Stimulated activated CD8-positive, alpha-beta memory T cell treated with anti-CD3 and anti-CD28 coated beads, Interleukin-2, amount 100 ng/mL, for 1 hour (primary cell): ENCODE measurements at places on chromosomes 5 and 9.

GRCh38 chr9:81665322-81665871 is 23.9 kb downstream of the TLE1 start:
- no peak for DNase-seq

GRCh38 chr9:13684656-13685055 is 405.2 kb upstream of the MPDZ start:
- DNase-seq = no peak

DNA sequence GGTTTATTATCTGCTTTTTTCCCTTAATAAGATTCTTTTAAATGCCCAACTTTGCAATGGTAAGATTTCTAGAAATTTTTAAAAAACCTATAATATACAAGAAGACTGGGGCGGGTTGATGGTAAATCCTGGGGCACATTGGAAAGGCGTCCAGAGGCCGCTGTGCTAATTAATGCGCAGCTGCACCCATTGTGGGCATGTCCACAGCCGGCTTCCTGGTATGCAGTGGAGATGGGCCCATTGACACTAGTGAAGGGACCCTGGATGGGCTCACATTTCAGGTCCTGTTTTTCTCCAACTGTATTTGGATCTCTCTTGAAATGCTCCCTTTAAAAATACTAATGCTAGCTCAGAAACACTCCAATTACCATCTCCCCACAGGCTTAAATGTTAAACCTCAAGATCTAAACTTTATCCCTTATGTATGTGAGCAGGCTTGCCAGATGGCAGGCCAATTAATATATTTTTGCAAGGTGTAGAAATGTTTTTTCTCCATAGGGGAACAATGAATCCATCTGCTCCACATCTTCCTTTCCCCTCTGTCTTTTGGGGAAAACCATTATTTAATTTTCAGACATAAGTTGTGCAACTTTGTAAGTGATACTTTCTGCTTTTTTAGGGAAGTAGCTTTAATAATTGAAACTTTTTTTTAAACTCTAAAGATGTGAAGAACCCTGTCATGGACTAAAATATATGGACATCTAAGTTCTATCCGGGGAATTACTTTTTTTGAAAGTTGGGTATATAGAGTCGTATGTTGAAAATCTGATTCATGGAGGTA is 177.3 kb downstream of the CD180 start:
- DNase-seq = no peak

DNA sequence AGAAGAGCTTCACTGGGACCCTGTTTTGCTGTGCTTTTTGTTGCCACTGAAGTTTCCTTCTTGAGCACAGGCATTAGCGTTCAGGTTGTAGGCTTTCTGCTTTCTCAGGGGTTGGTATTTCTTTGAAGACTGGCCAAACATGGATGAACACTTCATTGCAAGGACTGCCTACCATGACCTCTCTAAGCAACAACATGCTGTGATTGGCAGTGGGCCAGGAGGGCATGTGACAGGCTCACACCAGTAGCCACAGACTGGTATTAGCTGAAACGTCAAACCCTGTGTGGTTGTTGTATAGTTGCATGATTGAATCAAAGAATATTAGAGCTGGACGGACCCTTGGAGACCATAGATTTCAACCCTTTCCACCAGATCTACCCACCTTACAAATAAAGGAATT is 20.0 kb upstream of the MLANA start:
- DNase-seq = no peak

DNA sequence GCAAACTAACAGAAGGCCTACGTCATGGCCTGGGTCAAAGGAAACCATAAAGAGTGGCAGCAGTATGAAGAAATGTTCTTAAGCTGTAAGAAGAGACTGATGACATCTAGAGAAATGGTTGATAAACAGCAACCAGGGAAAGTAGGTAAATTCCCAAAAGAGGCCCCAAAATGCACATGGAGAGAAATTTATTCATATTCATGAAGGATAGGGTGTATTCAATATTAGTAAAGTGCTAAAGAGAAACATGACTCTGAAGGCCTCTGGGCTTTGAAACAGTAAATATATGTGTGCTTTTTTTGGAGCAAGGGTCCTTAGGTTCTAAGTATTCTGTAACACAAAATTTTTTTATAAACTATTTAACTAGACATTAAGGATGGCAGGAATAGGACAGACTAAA is 149.7 kb upstream of the GRIA1 start:
- no peak for DNase-seq

- no peak for DNase-seq
Observed at GRCh38 chr5:58378613-58379390, 81.1 kb downstream of the PLK2 start.

DNA sequence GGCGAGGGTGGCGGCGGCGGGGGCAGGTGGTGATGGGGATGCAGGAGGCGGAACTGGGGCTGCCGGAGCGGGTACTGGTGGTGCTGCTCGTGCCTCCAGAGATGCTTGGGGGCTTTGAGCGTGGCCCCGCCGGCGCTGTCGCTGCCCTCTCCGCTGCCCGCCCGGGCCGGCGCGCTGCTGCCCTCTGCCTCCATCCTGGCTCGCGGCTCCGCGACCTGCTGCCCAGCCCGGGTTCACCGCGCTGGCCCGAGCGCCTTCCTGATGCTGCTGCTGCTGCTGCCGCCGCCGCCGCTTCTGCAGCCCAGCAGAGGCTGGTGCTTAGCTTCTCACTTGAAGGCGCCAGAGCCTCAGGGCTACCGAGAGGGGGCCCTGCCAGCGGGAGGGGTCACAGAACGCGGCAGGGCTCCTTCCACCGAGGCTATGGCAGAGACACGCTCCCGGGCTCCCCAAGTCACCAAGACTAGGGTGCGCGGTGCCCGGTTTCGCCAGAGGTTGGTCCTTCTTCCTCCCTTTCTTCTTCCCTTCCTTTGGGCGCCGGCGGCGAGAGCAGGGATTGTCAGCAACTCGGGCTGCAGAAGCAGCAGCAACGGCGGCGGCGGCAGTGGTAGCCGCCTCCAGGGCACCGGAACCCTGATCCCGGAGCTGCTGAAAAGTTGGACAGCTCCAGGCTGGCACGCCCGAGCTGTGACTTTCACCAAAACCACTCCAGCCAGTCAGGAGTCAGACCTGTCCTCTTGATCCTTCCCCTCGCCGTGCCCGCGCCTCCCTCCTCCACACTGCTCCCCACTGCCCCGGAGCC is at the start of gene PDE4D:
Gene PDE4D (minus strand): TSS at position 298 of the 799 bp plus-strand sequence.
- no peak for DNase-seq

DNA sequence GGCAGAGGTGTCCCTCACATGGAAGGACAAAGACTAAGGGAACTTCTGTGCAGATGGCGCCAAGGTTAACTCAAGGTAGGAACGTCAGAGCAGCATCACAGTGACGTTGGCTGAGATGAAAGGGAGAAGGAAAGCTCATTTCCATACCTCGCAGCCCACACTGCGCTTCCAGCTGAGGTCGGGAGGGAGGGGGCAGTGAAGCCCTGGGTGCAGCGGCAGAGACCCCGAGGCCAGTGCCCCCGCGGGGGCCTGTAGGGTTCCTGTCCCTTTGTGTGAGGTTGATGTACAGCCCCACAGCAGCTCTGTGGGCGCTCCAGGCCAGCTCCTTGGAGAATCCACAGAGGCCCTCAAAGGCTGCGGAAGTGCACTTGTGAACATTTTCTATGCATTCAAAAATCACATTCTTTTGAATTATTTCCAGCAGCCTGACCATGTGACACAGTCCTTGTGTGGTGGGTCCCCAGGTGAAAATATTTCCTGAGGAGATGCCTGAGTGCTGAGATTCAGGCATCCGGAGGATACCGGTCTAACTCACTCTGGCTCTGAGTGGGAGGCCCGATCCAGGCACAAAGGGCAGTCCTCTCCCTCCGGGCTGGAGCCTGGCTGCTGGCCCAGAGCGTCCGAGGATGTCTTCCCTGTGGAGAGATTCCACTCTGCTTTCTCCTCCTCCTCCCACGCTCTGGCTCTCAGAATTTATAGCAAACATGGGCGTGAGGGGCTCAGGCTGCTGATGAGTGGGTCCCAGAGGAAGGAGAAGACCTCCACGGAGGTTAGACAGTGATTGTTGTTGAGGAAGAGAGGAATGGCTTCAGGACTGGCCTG is 150.7 kb downstream of the ICE1 start:
- DNase-seq = no peak

DNA sequence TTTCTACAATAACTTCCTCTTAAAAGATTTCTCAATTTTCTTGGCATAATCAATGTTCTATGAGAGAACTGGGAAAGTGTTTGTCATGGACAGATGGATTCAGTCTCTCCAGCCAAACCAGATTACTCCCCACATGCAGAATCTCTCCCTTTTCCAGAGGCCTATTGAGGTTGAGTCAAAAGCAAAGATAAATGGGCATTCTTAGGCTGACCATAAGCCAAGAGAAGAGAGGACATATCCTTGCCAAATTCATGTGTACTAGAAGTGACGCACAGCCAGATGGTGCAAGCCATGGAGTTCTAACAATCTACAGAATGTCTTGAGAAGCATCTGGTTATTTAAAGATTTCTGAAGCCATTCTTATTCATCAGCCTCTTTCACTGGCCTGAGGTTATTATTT is 2115.0 kb downstream of the MAT2B start:
- DNase-seq = no peak

- no peak for DNase-seq
Observed at GRCh38 chr9:15332939-15333338, 25.9 kb upstream of the TTC39B start.

- no peak for DNase-seq
Observed at GRCh38 chr5:67221487-67222242, 25.1 kb upstream of the CD180 start.

DNA sequence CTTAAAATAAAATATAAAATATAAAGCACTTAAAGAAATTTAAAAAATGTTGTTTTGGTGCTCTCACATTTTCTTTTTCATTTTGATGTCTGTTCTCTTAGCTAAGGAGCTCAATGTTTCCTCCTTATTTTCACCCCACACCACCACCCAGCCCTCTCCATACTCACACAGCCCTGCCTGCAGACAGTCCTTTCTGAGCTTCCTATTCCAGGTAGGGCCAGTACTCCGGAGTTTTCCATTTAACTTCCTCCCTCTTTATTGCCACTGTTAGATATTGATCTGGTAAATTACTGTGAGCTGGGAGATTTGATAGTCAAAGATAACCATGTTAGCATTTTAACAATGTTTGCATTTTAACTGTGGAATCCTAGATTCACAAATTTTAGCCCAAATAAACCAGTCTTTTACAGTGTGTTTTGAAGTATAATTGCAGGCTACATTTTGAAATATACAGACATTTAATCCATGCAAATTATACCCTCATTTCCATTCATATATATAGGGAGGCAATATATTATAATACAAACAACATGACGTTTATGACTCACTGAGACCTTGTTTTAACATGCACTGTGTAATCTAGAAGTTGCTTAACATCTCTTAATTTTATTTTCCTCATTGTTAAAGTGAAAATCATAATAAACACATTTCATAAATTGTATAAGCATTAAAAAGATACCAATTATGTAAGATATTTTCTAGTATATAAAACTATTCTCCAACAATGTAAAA is 927.1 kb downstream of the NR2F1-AS1 start:
- no peak for DNase-seq

GRCh38 chr5:123035918-123036390 is 571 bp downstream of the PPIC start:
- DNase-seq = no peak

GRCh38 chr5:159128070-159128541 is 28.4 kb upstream of the EBF1 start:
- no peak for DNase-seq

DNA sequence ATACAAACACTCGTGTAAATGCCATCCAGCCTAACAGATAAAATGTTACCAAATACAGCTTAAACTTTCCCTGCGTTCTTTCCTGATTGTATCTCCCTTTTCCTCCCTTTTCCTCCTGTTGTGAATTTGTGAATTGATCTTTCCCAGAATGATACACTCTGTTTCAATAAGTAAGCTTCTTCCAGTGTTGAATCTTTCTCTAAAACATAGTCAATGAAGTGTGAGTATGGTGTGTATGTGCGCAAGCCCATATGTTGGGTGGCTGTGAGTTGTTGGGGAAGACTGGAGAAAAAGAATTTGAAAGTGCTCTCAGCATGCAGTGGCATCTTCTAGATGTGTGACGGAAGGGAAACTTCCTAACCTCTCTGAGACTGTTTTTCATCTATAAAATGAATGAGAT is 143.1 kb upstream of the KLF4 start:
- no peak for DNase-seq

- DNase-seq = no peak
Observed at GRCh38 chr5:1736065-1736464, 63.6 kb downstream of the MRPL36 start.

- DNase-seq = no peak
Observed at GRCh38 chr5:142654578-142655058, 31.3 kb downstream of the FGF1 start.
